ENCODE measurements at places on chromosomes 7 and 10. TPM values are rescaled to one million over a fixed set of nuclear protein-coding genes. Genes with fewer than 3 reads are reported as not detected.

Gene ATP5MK
- total RNA-seq, result 438 TPM

Gene KEL
- 0.20 TPM for total RNA-seq

Gene LLCFC1
- not detected for total RNA-seq

Gene PTPRN2
- 0.42 TPM for total RNA-seq

Gene HOXA2
- total RNA-seq, result not detected

Gene ATRNL1
- total RNA-seq, result not detected

Gene MCM10
- total RNA-seq, result 73.1 TPM

Gene SUGCT
- total RNA-seq, result 1.4 TPM

Gene AMZ1
- not detected for total RNA-seq

Gene OR2F2
- not detected for total RNA-seq

Gene SAP25
- total RNA-seq, result 13.9 TPM

Gene CYP2C9
- total RNA-seq, result not detected

Gene JAKMIP3
- total RNA-seq, result 0.09 TPM

Gene SPDYE1
- total RNA-seq, result not detected
